IPS-NIHi11 (cell line): ENCODE measurements at places on chromosomes 7 and 10.

GRCh38 chr7:7812112-7812511 is 93.7 kb upstream of the RPA3 start:
- no peak for DNase-seq

GRCh38 chr7:135185471-135186260 is 15.2 kb upstream of the CYREN start:
- DNase-seq = no peak

GRCh38 chr10:83165265-83165664 is 974.0 kb upstream of the GHITM start:
- DNase-seq = no peak

DNA sequence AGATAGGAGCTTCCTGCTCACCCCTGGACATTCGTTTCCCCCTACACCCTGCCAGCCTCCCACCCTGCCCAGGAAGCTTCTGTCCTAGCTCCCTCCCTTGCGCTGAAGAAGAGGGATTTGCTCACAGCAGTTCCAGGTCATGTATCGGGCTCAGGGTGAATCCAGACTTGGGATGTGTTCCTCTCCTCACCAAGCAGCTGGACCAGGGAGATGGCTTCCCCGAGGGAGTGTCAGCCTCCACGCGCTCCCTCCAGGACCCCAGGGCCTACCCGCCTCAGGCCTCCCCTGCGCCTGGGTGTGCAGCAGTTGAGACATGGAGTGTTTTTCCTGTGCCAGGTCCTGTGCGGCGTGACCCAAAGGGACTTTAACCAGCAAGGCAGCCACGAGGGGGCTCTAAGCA is 435.6 kb upstream of the FOXK1 start:
- no peak for DNase-seq

DNA sequence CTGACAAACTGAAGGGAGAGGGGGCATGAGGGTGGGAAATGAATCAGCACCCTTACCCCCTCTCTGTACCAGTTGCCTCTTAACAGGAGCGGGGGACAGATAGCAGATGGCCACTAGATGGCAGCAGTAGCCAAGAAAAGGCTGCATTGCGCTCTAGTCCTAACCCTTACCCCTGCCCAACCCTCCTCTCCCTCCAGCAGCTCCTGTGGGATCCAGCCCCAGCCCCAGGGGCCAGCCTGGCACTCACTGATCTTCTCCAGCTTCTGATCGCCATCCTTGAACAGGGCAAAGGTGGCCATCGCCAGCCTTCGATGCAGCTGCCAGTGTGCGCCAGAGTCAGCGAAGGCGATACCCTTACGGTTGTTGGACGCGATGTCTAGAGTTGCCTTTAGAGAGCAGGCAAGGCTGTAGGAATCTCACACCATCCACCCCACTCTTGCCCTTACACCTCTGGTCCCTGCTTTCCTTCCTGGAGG is 2.2 kb downstream of the CYP17A1 start:
- DNase-seq = peak; percentile 91

GRCh38 chr10:84543948-84544347 is 215.6 kb downstream of the CCSER2 start:
- DNase-seq = no peak

DNA sequence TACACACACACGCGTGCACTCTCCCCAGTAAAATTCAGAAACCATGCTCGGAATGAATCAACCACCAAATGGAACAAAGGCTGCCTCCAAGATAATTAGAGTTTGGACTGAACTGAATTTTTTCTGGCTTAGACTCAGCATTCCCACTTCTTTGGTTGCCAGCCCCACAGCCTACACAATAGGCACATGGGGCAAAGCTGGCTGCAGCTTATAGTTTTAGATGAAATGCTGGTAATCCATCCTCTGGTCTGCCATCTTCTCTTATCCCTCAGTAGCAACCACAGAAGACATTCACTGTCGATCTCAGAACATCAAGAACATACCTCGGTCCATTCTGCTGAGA is 44.2 kb downstream of the PDE1C start:
- no peak for DNase-seq

- no peak for DNase-seq
Measured at GRCh38 chr10:88150339-88150738, 286.9 kb downstream of the PTEN start.

DNA sequence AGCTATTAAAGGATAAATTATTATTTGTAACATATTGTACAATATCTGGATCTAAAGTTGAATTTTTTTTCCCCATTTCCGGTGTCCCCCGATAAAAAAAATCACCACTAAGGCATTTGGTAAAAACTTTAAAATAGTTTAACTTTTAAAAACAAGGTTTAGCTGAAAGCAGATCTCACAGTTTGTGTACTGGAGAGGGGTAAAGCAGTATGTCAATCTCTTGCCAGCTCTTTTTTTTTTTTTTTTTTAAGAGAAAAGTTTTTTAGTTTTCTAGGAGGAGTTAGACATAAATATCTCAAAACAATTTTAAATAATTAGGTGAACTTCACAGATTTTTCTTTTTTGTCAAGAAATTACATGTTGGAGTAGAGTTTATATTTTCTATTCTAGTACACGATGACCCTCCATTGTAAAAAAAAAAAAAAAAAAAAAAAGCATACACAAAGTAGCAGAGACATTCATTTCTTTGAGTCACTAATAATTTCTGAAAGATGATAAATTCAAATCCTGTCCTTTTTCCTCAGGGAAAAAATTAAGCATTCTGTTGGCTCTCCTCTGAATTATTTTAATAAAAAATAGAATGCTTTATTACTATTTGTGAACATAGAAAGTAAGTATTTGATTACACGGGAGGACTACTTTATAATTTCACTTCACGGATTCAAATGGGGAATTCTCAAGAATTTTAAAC is 1.9 kb upstream of the HBP1 start:
- no peak for DNase-seq

- DNase-seq = peak; percentile 32
Measured at GRCh38 chr10:35781643-35782035, 139.5 kb upstream of the FZD8 start.

- DNase-seq = no peak
Measured at GRCh38 chr10:47374611-47375536, 9.2 kb downstream of the ZNF488 start.

DNA sequence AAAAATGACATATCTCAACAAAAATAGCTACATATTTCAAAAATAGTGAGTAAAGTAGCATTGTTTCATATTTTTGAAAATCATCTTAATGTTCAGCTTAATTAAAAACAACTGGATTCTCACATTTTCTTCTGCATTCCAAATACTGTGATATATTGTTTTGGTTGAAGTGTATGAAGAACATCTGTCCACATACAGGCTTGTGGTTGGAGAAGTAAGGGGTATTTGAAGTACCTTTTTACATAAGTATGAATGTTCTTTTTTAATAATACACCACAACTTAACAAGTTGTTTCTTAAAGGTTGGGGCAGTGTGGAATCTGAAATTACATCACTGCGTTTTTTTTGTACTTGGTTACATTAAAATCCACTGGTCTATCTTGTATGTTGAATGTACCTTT is 442.5 kb downstream of the KIF20B start:
- DNase-seq = no peak

- no peak for DNase-seq
Measured at GRCh38 chr7:36896418-36896817, 172.1 kb upstream of the AOAH start.

GRCh38 chr7:24401628-24402593 is 117.9 kb downstream of the NPY start:
- DNase-seq = no peak

- no peak for DNase-seq
Measured at GRCh38 chr7:107890493-107890961, 456 bp upstream of the DLD start.

DNA sequence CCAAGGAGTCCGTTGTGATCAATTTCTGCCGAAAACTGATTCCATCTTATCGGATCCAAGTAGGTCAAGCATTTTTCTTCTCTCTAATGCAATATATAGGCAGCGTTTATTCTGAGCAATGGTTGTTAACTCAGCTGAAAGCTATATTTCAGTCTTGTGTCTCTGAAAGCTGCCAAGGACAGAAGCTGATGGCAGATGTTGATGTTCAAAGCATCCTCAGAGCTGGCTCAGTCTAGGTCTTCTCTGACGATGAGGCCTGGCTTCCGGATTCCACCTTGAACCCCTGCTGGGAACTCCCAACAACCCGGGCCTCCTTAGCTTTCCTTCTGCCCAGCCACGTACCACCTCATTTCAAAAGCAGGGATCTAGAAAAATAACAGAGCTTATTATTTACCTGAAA is 863.6 kb downstream of the NRG3 start:
- no peak for DNase-seq

- no peak for DNase-seq
Measured at GRCh38 chr7:66503036-66503370, 125.7 kb upstream of the KCTD7 start.

- no peak for DNase-seq
Measured at GRCh38 chr7:24328050-24328449, 44.1 kb downstream of the NPY start.

DNA sequence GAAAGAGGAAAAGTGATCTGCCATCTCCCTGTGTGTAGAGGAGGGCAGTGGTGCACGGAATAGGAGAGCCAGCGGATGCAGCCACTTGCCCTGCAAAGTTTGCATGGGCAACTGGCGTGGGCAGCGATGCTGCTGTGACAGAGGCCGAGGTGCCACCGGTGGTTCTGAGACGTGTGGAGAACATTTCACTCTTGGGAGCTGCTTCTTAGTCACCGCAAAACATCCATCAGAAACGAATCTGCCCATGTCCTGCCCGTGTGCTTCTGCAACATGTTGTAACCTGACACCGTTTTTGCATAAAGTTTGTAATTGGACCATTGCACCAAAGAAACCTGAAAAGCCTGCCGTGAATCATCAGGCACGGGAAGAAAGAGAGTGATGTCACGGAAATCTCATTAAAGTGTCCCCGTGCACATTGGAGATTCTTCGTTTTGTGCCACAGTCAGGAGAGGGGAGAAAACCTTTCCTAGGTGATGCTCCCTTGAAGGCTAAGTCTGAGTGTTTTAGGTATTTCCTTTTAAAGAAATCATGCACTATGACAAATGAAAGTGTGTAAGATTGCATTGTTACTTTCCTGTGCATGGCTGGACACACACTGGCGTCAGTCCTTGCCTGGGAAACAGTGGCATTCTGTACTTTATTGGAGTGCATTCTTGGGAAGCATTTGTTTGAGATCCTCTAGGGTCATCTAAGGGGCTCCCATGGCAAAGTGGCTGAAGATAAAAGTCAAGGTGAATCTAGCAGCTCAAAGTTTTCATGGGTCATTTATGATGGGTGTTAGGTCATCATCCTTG is 302.6 kb downstream of the KLF6 start:
- peak; percentile 61 for DNase-seq

DNA sequence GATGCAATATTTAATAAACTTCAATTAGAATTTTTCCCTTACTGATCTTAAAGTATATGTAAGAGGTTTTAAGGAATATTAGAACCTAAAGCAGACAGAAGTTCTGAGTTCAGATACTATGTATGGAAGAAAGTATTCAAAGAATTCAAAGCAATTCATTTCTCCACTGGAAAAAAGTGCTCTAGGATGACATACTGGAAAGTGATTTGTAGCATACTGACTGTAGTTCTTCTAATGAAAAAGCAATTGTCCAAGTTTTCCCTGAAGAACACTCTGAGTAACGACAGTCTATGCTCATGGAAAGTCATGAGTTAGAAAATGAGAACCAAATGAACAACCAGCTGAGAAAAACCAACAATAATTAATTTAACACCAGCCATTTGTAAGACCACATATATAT is 180.8 kb upstream of the SLC26A5 start:
- no peak for DNase-seq

DNA sequence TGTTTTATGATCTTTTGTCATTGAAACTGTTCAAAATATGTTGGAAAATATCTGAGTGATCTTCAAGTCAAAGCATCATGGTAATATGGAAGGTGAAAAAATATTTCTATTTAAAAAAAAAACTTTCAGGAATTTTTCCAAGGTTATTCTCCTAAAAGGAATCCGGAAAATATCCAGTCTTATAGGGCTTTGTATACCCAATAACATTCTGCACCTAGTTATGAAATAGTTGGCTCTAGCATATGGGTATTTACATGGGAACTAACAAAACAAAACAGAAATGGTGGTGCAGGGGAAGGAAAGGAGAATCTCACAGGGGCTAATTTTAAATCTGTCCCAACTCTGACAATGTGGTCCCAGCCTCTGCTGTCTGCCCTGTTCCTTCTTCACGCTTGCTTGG is 167.1 kb upstream of the RHEB start:
- DNase-seq = no peak

- DNase-seq = no peak
Measured at GRCh38 chr7:157402388-157402703, 65.5 kb downstream of the DNAJB6 start.

- peak; percentile 7 for DNase-seq
Measured at GRCh38 chr10:49743464-49744075, 18.6 kb downstream of the OGDHL start.

- DNase-seq = no peak
Measured at GRCh38 chr7:157427811-157428553, 91.2 kb downstream of the DNAJB6 start.

DNA sequence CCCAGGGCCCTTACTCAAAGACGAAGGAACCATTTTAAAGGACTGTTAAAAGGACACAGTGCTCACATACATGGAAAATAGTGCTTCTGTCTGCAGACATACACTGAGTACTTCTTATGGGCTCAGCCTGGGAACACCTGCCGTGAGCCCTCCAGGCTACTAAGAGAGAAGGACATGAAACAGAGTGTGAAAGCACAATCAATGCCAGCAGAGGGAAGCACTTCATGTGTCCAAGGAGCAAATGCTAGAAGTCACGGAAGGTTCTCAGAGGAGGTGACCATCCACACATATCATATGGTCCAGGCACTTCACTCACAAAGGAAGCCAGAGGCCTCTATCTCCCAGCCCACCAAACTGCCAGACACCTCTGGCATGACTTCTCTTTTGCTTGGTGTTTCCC is 15.5 kb downstream of the ELMO1 start:
- DNase-seq = no peak

DNA sequence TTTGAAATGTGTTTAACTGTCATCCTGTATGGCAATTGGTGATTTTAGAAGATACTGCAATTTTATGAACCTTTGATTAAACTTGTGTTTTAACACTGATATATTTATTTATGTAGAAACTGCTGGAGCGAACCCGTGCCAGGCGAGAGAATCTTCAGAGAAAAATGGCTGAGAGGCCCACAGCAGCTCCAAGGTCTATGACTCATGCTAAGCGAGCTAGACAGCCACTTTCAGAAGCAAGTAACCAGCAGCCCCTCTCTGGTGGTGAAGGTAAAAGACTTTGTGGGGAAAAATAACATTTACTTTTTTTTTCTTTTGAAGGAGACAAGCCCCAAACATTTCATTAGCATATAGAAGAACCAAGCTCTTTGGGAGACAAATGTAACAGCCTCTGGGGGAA is 6.5 kb downstream of the ANLN start:
- DNase-seq = no peak

DNA sequence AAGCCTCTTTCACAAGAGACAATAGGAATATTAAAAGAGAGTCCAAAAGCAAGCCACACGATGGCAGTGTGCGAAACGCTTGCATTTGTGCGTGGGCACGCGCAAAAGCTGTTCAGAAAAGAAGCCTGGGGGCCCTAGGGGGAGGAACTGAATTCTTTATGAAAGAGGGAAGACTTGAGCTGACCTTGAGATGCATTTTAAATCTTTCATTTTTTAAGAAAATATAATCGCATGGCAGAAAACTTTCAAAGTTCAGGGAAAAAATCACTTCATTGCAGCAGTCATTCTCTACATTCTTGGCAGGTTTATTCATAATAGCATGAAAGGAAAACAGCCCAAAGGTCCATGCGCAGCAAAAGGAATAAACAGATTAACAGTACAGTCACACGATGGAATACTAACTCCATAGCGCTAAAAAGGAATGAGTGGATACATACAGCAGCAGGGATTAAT is 206.5 kb upstream of the PRKCQ start:
- DNase-seq = no peak
